ENCODE measurements at places on chromosomes 13 and 19.

GRCh38 chr19:40524133-40524549 lies 52.5 kb upstream of the SHKBP1 start:
- no peak for DNase-seq

DNA sequence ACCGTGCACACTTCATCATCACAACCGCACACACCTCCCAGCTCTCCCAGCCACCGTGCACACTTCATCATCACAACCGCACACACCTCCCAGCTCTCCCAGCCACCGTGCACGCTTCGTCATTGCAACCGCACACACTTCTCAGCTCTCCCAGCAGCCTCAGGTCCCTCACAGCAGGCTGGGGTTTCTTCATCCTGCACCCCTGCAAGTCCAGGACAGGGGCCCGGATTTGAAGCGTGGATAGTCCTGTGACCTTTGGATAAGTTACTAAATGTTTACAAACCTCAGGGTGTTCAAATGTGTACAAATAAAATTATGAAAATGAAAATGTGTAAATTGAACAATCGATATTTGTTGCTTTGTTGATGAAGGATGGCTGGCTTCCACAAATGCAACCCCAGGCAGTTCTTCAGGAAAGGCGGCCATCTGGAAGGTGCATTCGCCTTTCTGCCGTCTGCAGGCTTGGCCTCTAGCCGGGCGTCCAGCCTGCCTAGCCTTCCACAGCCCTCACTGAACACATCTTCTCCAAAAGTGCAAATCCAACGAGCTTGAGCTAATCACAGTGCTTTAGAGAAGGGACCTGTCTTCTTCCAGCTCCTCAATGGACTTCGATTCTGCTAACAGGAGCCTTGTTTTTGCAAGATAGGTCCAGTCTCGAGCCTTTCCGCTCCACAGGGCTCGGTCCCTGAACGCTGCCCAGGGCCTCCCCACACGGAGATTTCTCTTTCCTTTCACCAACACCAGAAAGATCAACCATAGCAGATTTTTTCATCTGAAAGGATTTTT lies 74.2 kb downstream of the SPACA7 start:
- DNase-seq: no peak

DNA sequence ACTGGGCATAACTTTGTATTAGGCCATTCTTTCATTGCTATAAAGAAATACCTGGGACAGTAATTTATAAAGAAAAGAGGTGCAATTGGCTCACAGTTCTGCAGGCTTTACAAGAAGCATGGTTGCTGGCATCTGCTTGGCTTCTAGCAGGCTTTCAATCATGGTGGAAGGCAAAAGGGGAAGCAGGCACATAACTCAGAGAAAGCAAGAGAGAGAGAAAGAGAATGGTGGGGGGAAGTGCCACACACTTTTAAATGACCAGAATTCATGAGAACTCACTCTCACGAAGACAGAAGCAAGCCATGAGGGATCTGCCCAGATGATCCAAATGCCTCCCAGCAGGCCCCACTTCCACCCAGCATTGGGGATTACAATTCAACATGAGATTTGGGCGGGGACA lies 179.7 kb downstream of the SPRY2 start:
- DNase-seq: no peak

DNA sequence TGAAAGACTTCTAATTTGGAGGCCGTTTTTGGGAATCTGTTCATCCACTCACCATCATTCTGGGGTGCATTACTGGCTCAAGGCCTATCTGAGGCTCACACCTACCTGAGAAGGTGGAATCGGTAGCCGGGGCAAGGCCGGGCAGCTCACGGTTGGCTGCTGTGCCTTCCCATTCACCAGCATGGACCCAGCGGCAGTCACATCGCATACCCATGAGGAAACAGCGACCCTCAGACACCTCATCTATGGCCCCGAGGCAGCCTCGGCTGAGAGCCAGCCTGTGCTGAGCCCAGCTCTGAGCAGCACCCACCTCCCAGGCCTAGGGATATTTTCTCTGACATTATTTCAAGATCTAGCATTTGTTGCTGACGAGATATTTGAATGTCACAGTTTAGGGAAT lies 130.5 kb downstream of the ATP11A start:
- no peak for DNase-seq

DNA sequence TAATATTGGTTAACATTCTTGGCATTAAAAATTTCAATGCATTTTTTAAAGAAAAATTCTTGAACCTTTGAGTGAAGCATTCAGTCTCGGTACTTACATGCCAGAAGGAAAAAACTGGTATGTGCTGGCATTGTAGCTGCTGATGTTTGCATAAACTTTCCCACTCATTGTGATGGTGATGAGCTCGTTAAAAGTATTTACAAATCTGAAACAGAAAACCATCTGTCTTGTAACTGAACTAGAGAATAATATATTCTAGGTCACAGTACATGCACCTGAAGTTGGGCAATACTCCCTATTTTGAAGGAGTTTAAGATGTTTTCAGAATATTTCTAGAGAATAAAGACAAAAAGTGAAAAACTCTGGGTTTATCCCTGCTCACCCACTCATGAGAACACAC lies 64.1 kb downstream of the SLC15A1 start:
- no peak for DNase-seq

DNA sequence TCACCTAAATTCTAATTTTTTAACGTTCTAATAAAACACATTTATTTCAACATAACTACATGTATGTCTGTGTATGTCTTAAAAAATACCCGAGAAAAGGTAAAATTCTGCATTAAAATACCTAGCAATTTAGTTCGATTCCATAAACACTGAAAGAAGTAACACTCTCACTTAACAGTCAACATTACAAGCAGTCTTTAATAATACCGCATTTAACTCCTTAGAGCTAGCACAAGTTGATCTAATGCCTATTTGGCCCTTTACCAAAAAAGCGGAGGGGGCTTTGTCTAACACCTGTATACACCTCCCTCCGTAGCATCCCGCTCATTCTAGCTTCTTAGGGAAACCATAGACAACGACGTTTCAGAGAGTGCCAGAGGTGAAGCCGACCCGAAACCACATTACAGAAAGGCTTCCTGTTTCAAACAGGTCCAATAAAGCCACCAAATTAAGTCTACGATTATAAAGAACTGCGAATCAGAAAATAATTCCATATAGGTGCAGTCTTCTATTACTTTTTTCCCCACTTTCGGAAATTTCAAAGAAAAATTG lies 1.2 kb downstream of the SPART start:
- DNase-seq: no peak

GRCh38 chr13:77980592-77980991 lies 62.0 kb upstream of the EDNRB start:
- DNase-seq: no peak

GRCh38 chr13:46100191-46100815 lies 4.5 kb downstream of the CPB2 start:
- no peak for DNase-seq

DNA sequence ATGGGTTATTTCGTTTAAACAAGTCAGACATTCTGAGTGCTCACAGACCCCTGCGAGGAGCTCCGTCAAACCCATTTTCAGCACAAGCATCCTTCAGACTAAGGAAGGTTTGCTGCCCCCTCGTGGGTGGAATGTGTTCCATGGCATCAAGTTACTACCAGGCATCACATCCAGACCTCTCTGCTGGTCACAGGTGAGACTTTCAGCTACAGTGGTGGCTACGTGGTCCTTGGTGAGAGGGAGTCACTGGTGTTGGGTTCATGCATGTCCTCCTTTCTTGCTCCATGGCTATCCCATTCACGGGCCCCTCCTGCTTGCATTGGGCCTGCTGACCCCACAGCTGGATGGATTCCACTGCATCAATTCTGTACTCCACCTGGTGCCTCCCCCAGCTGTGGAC lies 9.1 kb upstream of the LILRB5 start:
- peak; percentile 50 for DNase-seq

DNA sequence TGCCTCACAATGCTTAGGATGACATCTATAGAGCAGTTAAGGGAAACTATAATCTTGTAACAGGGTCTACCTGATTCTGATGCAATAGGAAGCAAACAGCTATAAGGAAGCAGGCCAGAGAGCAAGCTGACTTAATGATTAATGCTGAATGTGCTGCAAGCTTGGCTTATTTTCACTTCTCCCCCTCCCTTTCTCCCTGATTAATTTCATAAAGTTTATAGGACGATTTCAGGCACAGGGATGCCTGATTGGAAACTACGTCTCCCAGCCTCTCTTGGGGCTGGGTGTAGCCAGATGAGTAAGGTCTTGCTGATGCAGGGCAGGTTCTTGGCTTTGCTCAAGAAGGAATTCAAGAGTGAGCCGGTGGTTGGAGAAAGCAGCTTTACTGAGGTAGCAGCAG lies 82.8 kb upstream of the MRI1 start:
- no peak for DNase-seq

DNA sequence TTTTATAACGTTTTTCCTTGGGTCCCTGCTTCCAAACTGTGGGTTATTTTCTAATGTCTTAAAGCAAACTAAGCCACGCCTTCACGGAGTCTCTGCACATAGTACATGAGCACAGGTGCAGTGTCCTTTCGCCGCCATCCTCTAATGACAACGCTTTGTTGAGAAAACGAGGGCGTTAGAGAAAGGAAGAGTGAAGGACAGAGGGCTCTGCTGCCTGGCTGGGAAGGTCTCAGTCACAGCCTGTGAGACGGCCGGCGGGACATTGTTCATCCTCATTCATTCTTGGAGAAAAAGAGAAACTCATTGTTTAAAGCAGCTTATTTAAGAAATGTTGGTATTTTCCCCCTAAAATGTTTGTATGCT lies 9.5 kb downstream of the IL17D start:
- no peak for DNase-seq

GRCh38 chr19:40801426-40802299 lies 2.7 kb downstream of the EGLN2 start:
- no peak for DNase-seq

GRCh38 chr19:33000510-33000909 lies 28.5 kb downstream of the FAAP24 start:
- no peak for DNase-seq

GRCh38 chr19:5308451-5309437 lies 31.9 kb downstream of the PTPRS start:
- DNase-seq: peak; percentile 69

DNA sequence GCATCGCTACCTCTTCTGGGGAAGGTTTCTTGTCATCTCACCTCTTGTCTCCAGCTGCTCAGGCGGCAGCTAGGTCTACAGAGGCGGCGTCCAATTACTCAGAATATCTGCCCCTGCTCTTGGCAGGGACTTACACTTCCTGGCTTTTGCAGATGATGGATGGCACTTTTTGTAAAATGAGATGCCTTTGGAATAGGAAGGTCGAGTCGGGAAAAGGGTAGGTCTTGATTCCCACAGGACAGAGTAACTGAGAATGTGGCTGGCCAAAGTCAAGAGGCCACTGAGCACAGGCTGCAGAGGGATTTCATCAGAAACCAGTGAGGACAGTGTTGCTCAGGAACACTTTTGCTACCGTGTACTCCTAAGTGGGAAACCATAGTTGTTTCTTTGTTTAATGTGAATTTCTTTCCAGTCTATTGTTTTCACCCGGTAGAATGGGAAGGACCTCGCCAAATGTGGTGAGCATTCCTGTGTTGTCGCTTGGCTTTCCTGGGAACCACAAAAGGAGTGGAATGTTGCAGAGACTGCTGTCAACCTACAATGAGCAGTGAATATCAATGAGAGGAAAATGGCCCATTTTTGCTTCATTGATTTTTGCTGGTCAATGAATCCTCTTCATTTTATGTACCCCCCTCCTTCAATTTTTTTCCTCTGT lies 383.7 kb downstream of the HS6ST3 start:
- no peak for DNase-seq

DNA sequence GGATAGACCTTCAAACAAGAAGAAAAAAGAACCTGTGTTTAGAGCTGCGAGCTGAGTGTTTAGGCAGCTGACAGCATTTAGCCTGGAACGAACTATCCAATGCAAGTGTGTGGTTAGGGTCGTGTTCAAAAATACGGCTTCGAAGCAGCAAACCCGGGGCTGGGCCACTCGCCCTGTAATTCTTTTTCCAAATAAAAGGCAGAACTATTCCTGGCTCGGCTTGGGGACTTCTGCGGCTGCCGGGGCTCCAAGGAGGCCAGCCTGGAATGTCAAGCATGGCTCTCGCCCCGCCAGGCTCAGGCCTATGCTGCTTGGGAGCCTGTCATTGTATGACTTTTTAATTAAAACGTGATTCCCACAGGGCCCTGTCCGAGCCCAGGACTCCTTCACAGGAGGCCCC lies 51.7 kb upstream of the KLF2 start:
- no peak for DNase-seq

- DNase-seq: no peak
Measured at GRCh38 chr13:95275322-95276036, 25.8 kb downstream of the ABCC4 start.

- DNase-seq: peak; percentile 70
Measured at GRCh38 chr19:15280915-15281683, 48.9 kb upstream of the EPHX3 start.

- DNase-seq: no peak
Measured at GRCh38 chr19:18496980-18497256, 25.0 kb downstream of the ELL start.

GRCh38 chr13:63297163-63297562 lies 1881.5 kb upstream of the PCDH20 start:
- DNase-seq: no peak

DNA sequence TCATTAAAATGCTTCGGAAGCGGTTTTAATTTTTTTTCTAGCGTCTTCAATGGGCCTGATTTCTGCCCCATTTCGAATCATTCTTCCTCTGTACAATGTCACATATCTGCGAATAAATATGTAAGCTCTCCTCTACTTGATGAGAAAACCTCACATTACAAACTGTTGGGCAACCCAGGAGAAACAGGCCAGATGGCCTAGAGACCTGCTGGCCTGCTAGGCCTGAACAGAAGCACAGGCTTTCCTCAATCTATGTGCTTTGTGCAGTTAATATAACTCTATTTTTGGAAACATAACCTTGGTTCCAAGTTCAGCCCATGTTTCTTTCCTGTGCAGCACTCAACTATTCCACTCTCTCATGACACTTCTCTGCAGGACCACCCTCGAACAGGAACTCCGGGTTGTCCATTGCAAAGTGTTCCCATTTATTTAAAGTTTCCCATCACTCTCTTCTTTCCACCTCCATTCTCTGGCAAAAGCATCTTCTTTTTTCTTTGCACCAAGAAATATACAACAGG lies 42.0 kb downstream of the DCLK1 start:
- DNase-seq: no peak

DNA sequence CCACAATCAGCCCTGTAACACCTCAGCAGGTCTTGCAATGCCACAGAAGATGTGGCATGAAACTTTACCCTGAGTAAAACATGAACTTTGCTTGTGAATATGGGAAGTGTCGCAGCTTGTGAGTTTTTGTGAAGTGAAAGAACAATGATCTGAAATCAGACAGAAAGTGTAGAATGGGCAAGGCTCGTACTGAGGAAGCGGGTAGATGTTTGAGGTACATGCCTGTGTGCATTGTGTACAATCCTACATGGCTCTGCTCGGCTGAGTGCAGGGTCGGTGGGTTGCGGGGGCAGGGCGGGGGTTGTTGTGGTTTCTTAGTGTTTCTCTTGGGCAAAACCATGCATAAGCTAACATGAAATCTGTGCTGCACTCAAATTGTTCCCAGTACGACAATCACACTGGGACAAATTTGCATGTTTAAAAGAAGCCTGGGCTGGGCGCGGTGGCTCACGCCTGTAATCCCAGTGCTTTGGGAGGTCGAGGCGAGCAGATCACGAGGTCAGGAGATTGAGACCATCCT lies 1.1 kb downstream of the NLRP13 start:
- no peak for DNase-seq

GRCh38 chr19:10293637-10294367 lies 4.0 kb downstream of the ICAM5 start:
- DNase-seq: no peak
